ENCODE measurements at places on chromosomes 4 and X. TPM values are rescaled to one million over a fixed set of nuclear protein-coding genes. Genes with fewer than 3 reads are reported as not detected.

FAM236A gene
- total RNA-seq: not detected

NAA11 gene
- total RNA-seq: not detected

GRCh38 chr4:166839615-166840251 lies 394.6 kb downstream of the SPOCK3 start:
- H3K27ac ChIP-seq: no peak overlapping the region
- H3K27me3 ChIP-seq: no peaks in the 10 kb centered on the region
- DNase-seq: no peak
- H3K36me3 ChIP-seq: no peaks in the 10 kb centered on the region
- H3K4me1 ChIP-seq: no peaks in the 10 kb centered on the region
- H3K4me3 ChIP-seq: no peak overlapping the region

PAK3 gene
- 1.2 TPM for total RNA-seq

GRCh38 chr4:168484626-168485025 lies 4.3 kb upstream of the DDX60L start:
- no peaks in the 10 kb centered on the region for H3K27me3 ChIP-seq
- peak; percentile 5 for DNase-seq
- H3K4me1 ChIP-seq: peaks cover 4% of the 10 kb centered on the region
- H3K36me3 ChIP-seq: no peaks in the 10 kb centered on the region
- no peak overlapping the region for H3K4me3 ChIP-seq
- no peak overlapping the region for H3K27ac ChIP-seq

GRCh38 chr4:144409525-144409924 lies 236.4 kb upstream of the HHIP start:
- H3K4me1 ChIP-seq: no peaks in the 10 kb centered on the region
- no peak for DNase-seq
- no peaks in the 10 kb centered on the region for H3K27me3 ChIP-seq
- no peaks in the 10 kb centered on the region for H3K36me3 ChIP-seq
- no peak overlapping the region for H3K27ac ChIP-seq
- no peak overlapping the region for H3K4me3 ChIP-seq

GRCh38 chr4:89056953-89057398 lies at the start of gene FAM13A:
Gene FAM13A, minus strand, starts transcription at chr4:89057185. Its CDS starts 221 bp downstream, at chr4:89056964.
- DNase-seq: peak; percentile 97
- H3K4me1 ChIP-seq: peaks cover 14% of the 10 kb centered on the region
- H3K4me3 ChIP-seq: peak within 1 kb of the TSS; percentile 20
- peak within 1 kb of the TSS; percentile 71 for H3K27ac ChIP-seq

DNA sequence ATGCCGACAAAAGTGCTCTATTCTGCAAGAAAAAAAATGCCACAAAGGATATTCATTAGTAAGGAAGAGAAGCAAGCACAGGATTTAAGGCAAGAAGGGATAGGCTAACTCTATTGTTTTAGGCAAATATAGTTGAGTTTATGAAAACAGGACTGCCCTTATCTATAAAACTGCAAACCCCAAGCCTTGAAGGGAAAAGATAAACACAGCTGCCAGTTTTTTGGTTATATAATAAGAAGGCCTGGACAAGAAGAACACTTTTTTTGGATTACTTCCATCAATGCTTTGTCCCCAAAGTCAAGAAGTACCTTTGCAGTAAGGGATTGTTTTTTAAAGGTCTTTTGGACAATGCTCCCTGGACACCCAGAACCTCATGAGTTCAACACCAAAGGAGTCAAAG lies 45.4 kb upstream of the WWC2 start:
- no peaks in the 10 kb centered on the region for H3K27me3 ChIP-seq
- no peak overlapping the region for H3K4me3 ChIP-seq
- H3K4me1 ChIP-seq: no peaks in the 10 kb centered on the region
- H3K36me3 ChIP-seq: no peaks in the 10 kb centered on the region
- no peak overlapping the region for H3K27ac ChIP-seq

GRCh38 chr4:139593091-139593564 lies 37.1 kb upstream of the SETD7 start:
- H3K4me3 ChIP-seq: no peak overlapping the region
- H3K36me3 ChIP-seq: no peaks in the 10 kb centered on the region
- H3K27ac ChIP-seq: peak overlapping the region; percentile 42
- H3K4me1 ChIP-seq: no peaks in the 10 kb centered on the region
- no peaks in the 10 kb centered on the region for H3K27me3 ChIP-seq

GPR82 gene
- 0.20 TPM for total RNA-seq

DNA sequence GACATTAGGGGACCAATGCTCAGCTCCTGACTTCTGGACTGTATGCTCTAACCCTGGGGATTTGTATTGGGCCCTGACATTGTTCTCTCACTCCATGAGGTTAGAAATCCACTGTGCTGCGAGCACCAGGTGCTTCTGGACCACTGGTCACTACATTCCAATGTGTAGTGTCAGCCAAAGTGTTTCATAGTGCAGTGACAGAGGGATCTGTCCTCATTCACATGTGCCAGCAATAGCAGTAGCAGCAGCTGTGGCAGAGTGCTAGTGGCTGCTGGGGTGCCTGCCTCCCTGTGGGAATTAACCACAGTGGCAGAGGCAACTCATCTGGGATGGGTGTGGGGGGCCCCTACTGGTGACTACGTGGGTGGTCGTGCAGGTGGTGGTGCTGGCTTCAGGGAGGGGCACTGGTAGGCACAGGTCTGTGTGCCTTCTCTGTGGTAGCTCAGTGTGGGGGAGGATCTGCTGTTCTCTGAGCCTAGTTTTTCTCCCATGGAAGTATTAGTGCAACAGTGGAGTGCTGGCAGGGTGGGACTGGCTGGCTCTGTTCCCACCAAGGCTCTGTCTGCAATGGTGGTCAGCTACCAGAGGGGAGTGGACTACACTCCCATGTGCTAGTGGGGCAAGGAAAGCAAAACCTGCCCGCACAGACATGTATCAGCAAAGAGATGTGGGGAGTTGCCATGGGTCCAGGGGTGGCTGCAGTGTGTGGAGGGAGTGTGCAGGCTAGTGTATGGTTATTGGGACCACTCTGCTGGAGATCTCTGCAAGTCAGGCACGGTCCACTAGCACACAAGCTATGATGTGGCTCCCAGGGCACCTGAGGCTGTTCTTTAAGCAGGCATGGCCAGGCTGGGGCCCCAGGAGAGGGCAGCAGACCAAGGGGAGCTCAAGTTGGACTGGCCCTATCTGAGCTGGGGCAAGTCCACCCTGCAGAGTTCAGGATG lies 78.5 kb downstream of the SCLT1 start:
- DNase-seq: no peak
- H3K4me3 ChIP-seq: no peak overlapping the region
- no peak overlapping the region for H3K27ac ChIP-seq
- H3K36me3 ChIP-seq: no peaks in the 10 kb centered on the region
- H3K4me1 ChIP-seq: no peaks in the 10 kb centered on the region
- H3K27me3 ChIP-seq: no peaks in the 10 kb centered on the region

DNA sequence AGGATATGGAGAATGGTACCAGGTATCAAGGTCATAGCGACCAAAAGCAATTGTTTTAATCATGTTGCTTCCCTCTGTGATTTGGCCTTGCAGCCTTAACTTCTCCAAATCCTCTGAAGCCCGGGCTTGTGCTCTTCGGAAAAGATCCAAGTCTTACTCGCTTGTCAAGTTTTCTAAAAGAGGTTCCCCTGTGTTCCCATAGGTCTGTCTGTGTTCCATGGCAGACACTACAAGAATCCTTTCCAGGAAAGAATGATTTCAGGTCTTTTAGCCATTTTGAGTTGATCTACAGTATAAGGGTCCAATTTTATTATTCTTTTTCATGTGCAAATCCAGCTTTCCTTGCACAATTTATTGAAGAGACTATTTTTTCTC lies 710.6 kb upstream of the DIAPH2 start:
- H3K36me3 ChIP-seq: no peaks in the 10 kb centered on the region
- no peaks in the 10 kb centered on the region for H3K27me3 ChIP-seq
- H3K4me3 ChIP-seq: no peak overlapping the region
- DNase-seq: no peak
- no peaks in the 10 kb centered on the region for H3K4me1 ChIP-seq

DNA sequence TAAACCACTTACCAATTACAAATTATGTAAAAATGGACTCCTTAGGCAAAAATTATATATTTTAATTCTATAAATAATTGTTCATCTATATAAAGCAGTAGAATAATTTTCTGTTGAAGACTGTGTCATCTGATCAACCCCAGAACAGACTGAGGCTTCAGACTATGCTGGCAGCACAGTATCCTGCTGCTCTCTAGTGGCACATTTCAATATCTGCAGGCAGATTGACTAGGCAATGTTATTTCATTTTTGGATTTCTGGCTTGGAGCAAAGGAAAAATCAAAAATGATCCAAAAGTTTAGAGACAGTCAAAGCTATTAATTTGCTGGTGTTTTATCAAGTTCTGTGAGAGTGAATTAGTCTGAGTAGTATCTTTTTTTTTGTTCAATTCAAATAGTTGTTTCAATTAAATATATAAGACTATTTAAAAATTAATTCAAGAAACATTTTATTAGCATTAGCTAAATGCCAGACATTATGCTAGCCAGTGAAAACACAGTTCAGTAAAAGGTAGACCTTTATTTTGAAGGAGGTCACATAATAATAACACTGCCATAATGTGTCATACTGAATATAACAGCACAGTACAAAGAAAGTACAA lies 21.3 kb upstream of the SULT1E1 start:
- peak; percentile 71 for DNase-seq
- H3K27me3 ChIP-seq: no peaks in the 10 kb centered on the region
- H3K36me3 ChIP-seq: no peaks in the 10 kb centered on the region
- no peak overlapping the region for H3K4me3 ChIP-seq

DNA sequence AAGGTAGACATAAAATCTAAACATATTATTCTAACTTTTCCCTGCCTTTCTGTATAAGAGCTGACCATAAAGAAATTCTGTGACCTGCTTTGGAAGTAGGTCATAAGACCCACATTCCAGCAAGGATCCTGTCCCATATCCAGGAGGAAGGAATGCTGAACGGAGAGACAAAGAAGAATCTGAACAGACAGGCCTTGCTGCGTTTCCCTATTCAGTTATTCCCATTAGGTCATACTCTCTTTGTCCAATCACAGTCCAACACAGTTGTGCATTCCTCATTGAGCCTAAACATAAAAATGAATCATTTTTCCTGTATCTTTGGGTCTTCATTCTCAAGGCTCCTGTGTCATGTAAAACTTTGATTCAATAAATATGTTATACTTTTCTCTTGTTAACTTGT lies 287.6 kb upstream of the TAPT1 start:
- H3K4me3 ChIP-seq: no peak overlapping the region
- H3K27me3 ChIP-seq: no peaks in the 10 kb centered on the region
- no peak overlapping the region for H3K27ac ChIP-seq
- no peaks in the 10 kb centered on the region for H3K36me3 ChIP-seq
- DNase-seq: no peak

UGT2A3 gene
- 126 TPM for total RNA-seq

DNA sequence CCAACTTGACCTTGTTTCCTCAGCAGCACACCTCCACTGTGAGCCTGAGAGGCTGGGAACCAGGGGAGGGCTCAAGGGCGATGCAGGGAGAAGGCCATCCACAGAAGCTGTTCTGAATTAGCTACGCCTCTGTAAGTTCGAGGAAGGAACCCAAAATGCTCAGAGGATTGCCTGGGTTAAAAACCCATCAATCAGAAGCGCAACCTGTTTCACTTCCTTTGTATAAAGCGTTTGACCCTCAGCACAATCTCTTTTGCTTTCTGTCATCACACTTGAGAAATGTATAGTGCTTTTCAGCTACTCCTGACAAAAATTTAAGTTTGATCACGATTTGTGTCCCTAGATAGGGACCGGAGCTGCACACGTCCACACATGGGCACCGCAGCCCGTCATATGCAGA lies 48.0 kb upstream of the MAP3K15 start:
- DNase-seq: no peak
- H3K27me3 ChIP-seq: no peaks in the 10 kb centered on the region
- no peaks in the 10 kb centered on the region for H3K36me3 ChIP-seq

DNA sequence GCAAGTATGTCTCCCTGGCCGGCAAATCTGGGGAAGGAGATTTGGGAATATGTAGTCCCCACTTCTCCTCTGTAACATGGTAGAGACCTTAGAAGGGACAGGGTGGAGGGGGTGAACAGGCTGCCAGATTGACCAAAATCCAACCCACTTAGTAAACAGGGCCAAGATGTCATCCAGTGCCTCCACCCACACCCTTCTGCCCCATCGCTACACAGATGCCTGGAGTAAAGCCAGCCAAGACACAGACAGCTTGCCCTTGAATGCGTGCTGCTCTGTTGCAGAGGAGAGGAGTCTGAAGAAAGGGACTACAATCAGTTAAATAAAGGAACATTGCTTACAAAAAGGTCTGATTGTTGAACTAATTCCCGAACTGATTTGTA lies 160.1 kb upstream of the LDB2 start:
- H3K4me1 ChIP-seq: peaks cover 14% of the 10 kb centered on the region
- H3K36me3 ChIP-seq: no peaks in the 10 kb centered on the region
- H3K4me3 ChIP-seq: no peak overlapping the region

GRCh38 chrX:1138476-1139184 lies 73.8 kb downstream of the CRLF2 start:
- DNase-seq: no peak
- H3K27ac ChIP-seq: peak overlapping the region; percentile 60
- H3K4me3 ChIP-seq: no peak overlapping the region

DKK2 gene
- total RNA-seq: 23.4 TPM

GRCh38 chr4:186627226-186627865 lies 72.0 kb upstream of the MTNR1A start:
- no peak overlapping the region for H3K27ac ChIP-seq
- H3K4me3 ChIP-seq: no peak overlapping the region
- no peak for DNase-seq
- H3K36me3 ChIP-seq: no peaks in the 10 kb centered on the region

DNA sequence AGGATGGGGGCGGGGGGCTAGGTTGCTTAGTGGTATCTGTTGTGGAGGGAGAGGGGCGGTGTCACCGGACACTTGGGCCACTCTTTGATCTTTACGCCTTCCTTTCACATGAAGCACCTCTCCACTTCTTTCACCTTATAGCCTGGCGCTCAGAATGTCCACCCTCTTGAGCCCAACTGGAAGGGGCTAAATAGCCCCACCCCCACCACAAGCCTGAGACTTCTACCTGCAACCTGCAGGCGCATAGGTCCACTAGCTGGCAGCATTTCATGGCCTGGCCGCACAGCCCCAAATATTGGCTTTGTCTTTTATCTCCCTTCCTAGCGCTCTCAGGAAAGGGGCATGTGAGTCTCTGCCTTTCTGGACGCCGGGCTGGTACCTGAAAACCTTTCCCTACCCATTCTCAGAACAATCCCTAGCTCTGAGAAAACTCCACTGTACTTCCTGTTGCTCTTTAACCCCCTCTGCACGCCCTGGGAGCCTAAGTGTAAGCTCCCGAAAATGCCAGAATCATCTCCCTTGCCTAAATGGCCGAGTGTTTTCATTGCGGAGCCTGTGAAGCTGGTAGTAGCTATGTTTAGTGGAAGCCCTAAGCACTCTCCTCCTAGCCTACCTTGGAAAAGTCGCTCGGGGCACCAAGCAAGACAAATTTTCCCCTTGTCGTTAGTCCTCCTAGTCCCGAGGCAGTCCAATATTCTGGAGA lies 1.2 kb upstream of the TRPC5 start:
- no peak overlapping the region for H3K4me3 ChIP-seq
- peak; percentile 7 for DNase-seq
- no peaks in the 10 kb centered on the region for H3K36me3 ChIP-seq
- peaks cover 48% of the 10 kb centered on the region for H3K27me3 ChIP-seq

SHROOM2 gene
- 8.5 TPM for total RNA-seq

DNA sequence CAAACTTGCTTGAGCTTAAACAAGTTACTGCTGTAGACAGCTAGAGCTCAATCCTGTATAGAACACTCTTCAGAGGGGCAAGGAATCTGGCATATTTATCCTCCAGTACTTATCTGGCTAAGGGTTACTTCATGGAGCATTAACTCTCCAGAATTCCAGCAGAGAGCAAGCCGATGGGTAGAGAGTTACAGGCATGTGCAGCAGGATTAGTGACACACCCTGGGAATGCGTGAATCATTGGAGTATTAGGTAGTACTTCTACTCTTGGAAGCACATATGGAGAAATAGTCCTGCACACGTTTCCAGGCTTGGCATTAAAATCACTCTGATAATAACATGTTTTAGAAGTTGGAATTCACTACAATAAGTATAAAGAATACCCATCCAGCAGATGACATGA lies 35.4 kb downstream of the GRXCR1 start:
- H3K27me3 ChIP-seq: no peaks in the 10 kb centered on the region
- no peak overlapping the region for H3K4me3 ChIP-seq
- DNase-seq: peak; percentile 10
- no peaks in the 10 kb centered on the region for H3K4me1 ChIP-seq
